ENCODE measurements at places on chromosomes 16 and 17.

DNA sequence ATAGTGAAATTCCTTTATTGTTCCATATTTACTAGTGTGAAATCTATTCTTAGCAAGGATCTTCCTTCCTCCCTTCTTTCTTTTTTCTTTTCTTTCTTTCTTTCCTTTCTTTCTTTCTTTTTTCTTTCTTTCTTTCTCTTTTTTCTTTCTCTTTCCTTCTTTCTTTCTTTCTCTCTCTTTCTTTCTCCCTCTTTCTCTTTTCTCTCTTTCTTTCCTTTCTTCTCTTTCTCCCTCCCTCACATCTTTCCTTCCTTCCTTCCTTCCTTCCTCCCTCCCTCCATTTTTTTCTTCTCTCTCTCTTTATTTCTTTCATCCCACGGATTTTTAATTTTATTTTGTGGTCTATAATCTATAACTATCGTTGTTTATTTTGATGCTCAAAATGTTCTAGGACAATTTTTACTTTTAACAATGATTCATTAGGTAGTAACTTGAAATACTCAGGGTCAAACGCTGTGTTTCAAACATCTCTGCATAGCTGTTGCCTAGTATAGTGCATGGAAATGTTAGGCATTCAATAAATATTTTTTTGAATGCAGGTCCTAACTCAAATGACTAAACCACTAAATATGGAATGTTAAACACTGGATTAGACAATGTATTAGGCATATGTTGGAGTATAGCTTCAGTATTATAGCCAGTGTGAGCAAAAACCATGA lies 178.3 kb downstream of the MAP2K6 start:
- DNase-seq: no peak

DNA sequence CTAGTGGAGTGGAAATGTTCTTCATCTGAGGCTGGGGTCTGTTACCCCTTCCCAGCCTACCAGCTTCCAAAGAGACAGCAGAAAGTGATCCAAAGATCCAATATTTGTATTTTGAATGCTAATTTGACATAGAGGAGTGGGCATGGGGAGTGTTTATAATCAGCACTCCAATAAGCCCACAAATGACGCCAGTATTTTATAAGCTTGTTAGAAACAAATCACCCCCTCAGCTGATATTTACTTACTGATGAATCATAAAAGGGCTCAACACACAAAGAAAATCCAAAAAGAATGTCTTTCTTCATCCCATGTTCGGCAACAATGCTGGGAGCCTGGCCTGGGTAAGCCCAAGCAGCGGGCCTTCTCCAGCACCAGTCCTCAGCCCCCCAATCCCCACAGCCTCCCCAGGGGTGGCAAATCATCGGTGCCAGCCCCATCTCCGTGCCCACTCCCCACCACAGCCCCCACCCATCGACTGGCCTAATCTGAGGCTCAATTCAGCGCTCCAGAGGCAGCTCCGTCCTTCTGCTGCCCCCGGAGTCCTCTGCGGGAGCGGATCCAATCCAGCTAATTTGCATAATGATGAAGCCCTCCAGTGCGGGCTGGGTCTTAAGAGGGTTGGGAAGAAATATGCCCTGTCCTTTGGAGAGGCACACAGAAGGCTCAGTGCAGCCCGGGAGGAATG lies 169.5 kb downstream of the C16orf78 start:
- DNase-seq: no peak

DNA sequence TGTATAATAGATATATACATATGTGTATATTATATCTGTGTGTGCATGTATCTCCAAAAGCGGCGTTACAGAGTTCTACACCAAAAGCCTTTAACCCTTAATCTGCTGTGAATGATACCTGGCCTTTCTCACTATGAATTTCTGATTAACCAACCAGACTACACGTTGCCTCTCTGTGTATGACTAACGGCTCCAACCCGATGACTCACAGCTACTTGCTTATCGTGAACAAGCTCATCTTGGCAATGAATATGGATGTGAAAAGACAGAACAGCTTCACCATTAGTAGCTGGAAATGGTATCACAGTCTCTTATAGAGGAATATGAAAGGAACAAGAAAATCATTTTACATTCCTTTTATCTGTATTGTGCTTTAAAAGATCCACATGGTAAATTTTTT lies 23.8 kb upstream of the ARHGAP44 start:
- peak; percentile 71 for DNase-seq

GRCh38 chr16:27460663-27461482 lies 58.9 kb downstream of the IL21R start:
- peak; percentile 21 for DNase-seq

GRCh38 chr16:5762362-5762761 lies 664.8 kb upstream of the EEF2KMT start:
- no peak for DNase-seq

DNA sequence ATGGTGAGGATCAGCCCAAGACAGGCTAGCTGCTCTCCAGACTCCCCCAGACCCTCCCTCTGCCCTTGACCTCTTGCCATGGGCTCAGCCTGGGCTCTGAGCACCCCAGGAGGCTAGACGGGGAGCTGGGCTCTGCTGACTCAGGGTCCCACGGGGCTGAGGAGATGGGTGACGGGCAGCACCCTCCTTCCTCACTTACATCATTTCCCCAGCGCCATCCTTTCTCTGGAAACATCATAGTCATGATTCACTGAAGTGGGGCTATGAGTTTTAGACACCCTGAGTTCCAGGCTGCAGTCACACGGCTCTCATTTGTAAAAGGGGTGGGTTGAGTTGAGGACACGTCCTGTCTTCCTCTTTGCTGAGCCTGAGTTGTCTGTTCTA lies 3.0 kb upstream of the ITGAX start:
- DNase-seq: no peak

GRCh38 chr16:12440228-12440530 lies 363.5 kb downstream of the CPPED1 start:
- peak; percentile 33 for DNase-seq

- no peak for DNase-seq
These were observed 13.6 kb downstream of the CCDC92B start for GRCh38 chr17:2735896-2736295.

- peak; percentile 89 for DNase-seq
These were observed 6.8 kb upstream of the MEAK7 start for GRCh38 chr16:84511180-84511800.

DNA sequence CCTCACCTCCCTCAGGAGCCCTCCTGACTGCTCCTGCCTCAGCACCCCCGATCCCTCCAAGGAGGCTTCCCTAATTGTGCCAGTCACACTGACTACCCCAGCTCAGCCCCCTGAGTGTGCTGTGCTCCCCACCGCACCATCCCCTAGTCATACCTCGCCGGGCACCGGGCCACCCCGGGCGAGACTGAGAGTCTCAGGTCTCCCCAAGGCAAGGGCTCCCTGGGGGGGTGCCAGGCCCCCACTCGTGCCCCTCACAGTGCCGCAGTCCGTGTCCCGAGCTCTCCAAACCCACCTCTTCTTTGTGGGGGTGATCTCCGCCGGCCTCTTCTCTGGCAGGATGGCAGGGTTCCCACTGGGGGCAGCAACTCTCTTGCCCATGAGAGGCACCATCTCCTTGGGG lies 3.2 kb downstream of the TRPV3 start:
- no peak for DNase-seq

DNA sequence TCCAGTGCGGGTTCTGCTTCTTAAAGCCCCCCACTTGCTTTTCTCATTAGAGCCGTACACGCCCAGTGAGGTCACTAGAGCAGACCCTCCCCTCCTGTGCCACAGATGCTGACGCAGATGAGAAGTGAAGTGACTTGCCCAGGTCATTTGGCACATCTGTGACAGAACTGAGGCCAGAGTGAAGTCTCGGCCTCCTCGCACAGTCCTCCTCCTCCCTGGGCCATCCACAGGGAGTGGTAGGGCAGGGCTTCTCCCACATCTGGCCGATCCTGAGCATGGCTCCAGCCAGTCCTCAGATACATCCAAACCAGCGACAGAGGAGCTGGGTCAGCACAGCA lies 15.3 kb upstream of the TBX2 start:
- no peak for DNase-seq

DNA sequence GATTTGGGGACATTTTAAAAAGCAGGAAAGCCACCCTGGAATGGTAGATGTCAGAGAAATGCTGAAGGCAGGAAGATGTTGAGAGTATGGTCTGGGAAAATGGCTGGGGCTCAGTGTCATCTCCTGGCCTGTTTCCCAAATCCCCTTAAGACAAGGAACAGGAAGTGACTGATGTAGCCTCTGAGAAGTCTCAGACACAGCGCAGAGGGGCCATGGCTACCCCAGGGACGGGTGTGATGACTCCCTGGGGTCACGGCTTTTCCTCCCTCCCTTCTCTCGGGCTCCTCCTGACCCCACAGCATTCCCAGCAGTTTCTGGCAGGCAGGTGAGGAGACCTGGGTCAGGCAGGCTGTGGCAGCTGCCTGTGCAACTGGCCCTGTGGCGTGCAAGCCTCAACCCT lies 45.4 kb downstream of the RAP1GAP2 start:
- no peak for DNase-seq

GRCh38 chr17:32239456-32239855 lies 26.2 kb upstream of the RHBDL3 start:
- DNase-seq: no peak

DNA sequence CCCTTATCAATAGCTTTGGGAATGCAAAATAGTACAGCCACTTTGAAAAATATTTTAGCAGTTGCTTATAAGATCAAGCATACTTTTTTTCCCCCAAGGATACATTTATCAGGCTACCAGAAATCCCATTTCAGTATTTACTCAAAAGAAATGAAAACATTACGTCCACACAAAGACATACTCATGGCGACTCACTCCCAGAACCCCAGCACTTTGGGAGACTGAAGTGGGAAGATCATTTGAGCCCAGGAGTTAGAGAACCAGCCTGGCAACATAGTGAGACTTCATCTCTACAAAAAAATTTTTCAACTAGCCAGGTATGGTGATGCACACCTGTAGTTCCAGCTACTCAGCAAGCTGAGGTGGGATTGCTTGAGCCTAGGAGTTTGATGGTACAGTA lies 5.9 kb downstream of the SKA2 start:
- DNase-seq: no peak

- no peak for DNase-seq
These were observed 66.1 kb downstream of the RAB11FIP4 start for GRCh38 chr17:31457391-31458234.

- DNase-seq: no peak
These were observed 41.4 kb downstream of the DDX19A start for GRCh38 chr16:70388006-70388680.

DNA sequence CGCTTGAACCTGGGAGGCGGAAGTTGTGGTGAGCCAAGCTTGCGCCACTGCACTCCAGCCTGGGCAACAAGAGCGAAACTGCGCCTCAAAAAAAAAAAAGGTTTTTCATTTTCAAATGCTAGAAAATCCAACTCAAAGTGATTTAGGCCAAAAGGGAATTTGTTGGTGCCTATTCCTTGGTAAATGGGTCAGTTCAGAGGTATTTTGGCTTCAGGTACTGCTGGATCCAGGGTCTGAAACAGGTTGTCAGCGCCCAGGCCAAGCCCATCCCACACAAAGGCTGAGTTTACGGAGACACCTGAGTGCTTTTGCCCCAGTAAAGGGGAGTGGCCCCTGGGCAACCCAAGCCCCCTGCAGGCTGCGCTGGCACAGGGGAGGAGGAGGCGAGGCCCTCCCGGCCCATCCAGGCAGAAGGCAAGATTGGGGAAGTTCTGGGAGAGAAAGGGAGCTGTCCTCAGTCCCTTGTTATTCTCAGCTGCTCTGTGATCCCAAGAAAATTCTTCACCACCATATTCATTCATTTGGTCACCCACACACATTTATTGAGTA lies 8.5 kb upstream of the JPH3 start:
- no peak for DNase-seq

DNA sequence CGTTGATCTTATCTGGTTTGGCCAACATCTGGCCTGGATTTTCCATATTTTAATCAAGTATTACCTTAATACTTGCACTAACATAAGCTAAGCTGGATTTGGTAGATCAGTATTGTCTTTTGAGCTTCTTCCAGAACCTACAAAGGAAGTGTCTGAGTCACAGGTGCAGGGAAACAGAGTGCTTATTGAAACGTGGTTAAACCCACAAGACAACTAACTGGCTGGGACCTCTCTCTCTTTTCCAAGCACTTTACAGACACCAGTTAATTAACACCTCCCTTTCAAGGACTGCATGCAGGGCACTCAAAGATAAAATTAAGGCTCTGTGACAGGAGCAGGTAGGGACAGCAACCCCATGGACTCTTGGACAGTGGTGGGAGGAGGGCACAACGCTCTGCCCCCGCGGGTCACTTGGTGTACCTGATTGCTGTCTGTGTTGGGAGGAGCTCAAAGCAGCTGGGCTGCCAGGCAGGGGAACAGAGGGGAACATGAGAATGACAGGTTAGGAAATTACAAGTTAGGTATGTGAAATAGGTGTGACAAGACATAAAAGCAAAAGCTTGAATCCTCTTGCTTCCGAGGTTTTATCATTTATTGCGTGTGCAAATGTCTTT lies 133.7 kb upstream of the MON1B start:
- DNase-seq: no peak

- no peak for DNase-seq
These were observed 2.7 kb downstream of the CBX4 start for GRCh38 chr17:79836510-79836971.

GRCh38 chr16:46688101-46688653 lies 801 bp downstream of the VPS35 start:
- DNase-seq: peak; percentile 27

- no peak for DNase-seq
These were observed 50.6 kb downstream of the RBBP6 start for GRCh38 chr16:24589997-24590396.

DNA sequence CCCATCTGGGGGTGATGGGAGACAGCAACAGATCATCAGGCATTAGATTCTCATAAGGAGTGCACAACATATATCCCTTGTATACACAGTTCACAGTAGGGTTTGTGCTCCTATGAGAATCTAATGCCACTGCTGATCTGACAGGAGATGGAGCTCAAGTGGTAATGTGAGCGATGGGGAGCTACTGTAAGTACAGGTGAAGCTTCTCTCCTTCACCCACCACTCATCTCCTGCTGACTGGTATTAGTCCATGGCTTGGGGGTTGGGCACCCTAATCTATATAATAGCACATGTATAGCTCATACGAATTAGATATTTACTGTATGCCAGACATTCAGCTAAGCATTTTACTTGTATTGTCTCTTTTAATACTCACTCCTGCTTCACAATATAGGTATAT lies 101.7 kb downstream of the MAP2K6 start:
- DNase-seq: no peak

DNA sequence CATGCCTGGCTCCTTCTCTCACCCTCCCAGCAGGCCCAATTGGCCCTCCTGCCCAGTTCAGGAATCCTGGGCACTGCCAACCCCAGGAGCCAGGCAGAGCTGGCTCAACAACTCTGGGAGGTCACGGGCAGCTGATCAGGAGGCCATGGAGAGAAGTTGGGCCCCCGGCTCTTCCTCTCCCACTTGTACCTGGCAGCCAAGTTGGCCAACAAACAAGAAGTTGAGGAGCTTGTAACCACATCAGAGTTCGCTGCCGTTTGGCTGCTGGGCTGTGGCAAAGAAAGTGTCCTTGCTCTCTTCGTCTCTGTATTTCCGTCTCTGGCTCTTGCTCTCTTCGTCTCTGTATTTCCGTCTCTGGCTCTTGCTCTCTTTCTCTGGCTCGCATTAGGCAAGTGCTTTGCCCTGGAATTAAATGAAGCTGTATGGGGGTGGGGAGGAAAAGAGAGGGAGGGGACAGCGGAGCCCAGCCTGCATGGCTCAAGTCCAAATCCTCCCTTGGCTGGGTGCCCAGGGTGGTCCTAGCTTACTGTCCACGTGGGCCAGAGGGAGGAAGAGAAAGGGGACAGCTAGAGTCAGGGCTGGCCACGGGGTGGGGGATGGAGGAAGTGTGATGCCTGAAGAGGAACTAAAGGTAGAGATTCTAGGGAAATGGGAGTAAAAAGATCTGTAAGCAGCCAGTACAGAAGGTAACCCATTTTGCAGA lies 7.8 kb upstream of the TMEM132E start:
- DNase-seq: no peak

GRCh38 chr17:64709481-64709880 lies 47.4 kb upstream of the SMURF2 start:
- no peak for DNase-seq
